ENCODE measurements at places on chromosomes 6 and 20. TPM values are rescaled to one million over a fixed set of nuclear protein-coding genes. Genes with fewer than 3 reads are reported as not detected.

GRCh38 chr20:50969435-50969834, 10.8 kb downstream of the MOCS3 start:
- no peaks in the 10 kb centered on the region for H3K4me1 ChIP-seq
- peaks cover 11% of the 10 kb centered on the region for H3K27me3 ChIP-seq
- no peak overlapping the region for H3K4me3 ChIP-seq

- no peaks in the 10 kb centered on the region for H3K36me3 ChIP-seq
- no peak overlapping the region for H3K4me3 ChIP-seq
- no peaks in the 10 kb centered on the region for H3K27me3 ChIP-seq
- no peak overlapping the region for H3K27ac ChIP-seq
These were observed 165.0 kb upstream of the RNF217 start for GRCh38 chr6:124797224-124797623.

- H3K27me3 ChIP-seq: no peaks in the 10 kb centered on the region
- peak; percentile 88 for DNase-seq
- peak overlapping the region; percentile 98 for H3K27ac ChIP-seq
These were observed 445 bp downstream of the RAB32 start for GRCh38 chr6:146543940-146544615.

Gene CDH22
- total RNA-seq: 0.26 TPM

DNA sequence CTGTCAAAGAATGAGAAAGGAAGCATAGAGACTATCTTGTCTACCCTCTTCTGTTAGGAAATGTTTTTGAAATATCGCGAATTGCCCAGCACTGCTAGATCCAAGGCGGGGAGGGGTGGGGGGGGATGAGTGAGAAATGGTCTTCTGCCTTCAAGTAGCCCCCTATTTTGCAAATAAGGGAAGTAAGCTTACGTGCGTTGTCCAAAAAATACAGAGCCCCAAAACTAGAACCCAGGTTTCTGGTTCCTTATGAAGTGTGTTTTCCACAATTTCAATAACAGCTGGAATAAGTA, 923 bp upstream of the ILRUN start:
- no peaks in the 10 kb centered on the region for H3K27me3 ChIP-seq
- peak overlapping the region; percentile 88 for H3K4me3 ChIP-seq
- no peak overlapping the region for H3K27ac ChIP-seq
- no peaks in the 10 kb centered on the region for H3K36me3 ChIP-seq
- no peak for DNase-seq

Gene ANKRD66
- total RNA-seq: not detected

All from left lung (tissue), 14 donors.